ENCODE measurements at places on chromosomes 1 and 21. TPM values are rescaled to one million over a fixed set of nuclear protein-coding genes. Genes with fewer than 3 reads are reported as not detected.

PRKCZ gene
- total RNA-seq, result 1.2 TPM

HUNK gene
- total RNA-seq, result 0.34 TPM

CD2 gene
- not detected for total RNA-seq

TMPRSS3 gene
- not detected for total RNA-seq

TIE1 gene
- total RNA-seq, result 1.2 TPM

FAM43B gene
- 0.15 TPM for total RNA-seq

SZRD1 gene
- total RNA-seq, result 66.4 TPM

All from bronchus fibroblast of lung (primary cell).